HT1080 (cell line): ENCODE measurements at places on chromosomes 2 and 18. TPM values are rescaled to one million over a fixed set of nuclear protein-coding genes. Genes with fewer than 3 reads are reported as not detected.
A peak's percentile ranks its signal among the peaks of the same experiment; 100 is the strongest.

DNA sequence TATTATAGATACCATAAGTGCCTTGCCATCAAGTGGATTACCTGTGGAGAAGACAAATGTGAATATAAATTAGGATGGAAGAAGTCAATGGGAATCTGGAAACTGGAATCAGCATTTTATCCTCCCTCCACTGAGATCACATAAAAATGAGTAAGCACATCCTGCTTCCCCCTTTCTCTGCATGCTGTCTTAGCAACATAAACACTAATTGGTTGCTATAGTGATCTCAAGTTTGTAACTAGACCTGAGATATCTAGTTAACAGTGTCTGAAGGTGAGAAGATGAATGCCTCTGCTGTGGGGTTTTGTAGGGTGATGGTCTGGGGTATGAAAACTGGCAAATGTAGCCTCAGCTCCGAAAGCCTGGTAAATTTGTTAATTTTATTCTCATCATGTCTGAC, 1357.5 kb upstream of the CELF4 start:
- DNase-seq: peak; percentile 61

DNA sequence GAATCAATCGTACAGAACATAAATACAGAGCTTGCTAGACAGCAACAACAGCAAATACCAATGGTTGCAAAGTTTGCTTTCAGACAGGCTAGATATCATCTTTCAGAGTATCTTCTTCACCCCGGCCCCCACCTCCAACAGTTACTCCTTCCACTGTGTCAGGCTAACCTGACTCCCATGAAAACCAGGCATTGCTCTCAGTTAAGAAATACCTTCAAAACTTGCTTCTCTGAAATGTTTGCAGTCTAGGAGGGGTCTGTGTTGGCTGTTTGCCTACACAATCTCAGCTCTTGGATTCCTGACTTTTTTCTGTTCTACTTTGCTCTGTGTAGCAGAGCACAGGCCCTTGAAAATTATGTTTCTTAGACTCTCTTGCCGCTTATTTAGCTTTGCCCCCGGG, 599.5 kb upstream of the SYT4 start:
- no peak for DNase-seq

DNA sequence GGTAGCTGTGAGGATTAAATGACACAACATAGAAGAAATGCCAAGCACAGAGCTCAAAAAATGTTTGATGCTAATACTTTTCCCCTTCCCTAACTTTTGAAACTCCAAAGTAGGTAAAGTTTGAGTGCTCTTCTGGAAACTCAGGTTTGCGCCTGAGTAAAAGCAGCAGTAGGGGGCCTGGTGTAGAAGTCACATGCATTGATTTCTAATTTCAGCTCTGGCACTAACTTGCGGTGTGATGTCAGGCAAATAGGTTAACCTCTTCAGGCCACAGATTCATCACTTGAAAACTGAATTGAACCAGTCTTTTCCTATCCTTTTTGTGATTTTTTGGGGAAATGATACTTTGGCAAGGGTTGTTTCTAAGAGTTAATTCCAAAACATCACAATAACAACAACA, 27.2 kb downstream of the LHCGR start:
- DNase-seq: no peak

DNA sequence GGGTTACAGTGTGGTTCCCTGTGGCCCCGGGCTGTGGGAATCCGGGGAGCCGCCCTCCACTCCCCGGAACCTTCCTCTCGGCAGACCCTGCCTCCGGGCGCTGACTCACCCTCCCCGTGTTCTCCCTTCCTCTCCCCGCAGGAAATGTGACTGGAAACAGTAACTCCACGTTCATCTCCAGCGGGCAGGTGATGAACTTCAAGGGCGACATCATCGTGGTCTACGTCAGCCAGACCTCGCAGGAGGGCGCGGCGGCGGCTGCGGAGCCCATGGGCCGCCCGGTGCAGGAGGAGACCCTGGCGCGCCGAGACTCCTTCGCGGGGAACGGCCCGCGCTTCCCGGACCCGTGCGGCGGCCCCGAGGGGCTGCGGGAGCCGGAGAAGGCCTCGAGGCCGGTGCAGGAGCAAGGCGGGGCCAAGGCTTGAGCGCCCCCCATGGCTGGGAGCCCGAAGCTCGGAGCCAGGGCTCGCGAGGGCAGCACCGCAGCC, 59.5 kb downstream of the TNFRSF11A start:
- no peak for DNase-seq

DNA sequence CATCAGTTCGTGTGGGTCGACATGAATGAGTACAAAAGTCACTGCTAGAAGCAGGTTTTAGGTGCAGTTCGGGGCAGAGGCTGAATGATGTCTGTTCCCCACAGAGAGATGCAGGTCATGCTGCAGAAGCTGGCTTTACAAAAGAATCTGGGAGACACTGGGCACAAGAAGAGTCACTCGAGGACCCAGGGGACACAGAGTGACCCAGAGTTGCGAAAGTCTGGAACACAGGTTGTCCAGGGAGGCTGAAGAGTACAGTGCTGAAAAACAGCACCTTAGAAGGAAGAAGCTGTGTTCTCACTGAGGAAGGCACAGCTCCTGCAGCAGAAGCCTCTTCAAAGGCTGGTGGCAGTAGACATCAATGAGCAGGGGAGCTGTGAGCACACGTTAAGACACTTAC, 14.8 kb downstream of the CACNB4 start:
- no peak for DNase-seq

COL4A3 gene
- total RNA-seq: not detected in 2 replicates

- no peak for DNase-seq
Measured at GRCh38 chr2:44364604-44365003, 2.9 kb downstream of the CAMKMT start.
